Tibial nerve (tissue), 4 donors: ENCODE measurements at places on chromosomes 12 and 14. TPM values are rescaled to one million over a fixed set of nuclear protein-coding genes. Genes with fewer than 3 reads are reported as not detected.

GRCh38 chr14:92929689-92930608 is 7.0 kb downstream of the CHGA start:
- H3K36me3 ChIP-seq: peaks cover 7% of the 10 kb centered on the region
- H3K4me3 ChIP-seq: no peak overlapping the region
- no peak overlapping the region for H3K27ac ChIP-seq
- no peaks in the 10 kb centered on the region for H3K4me1 ChIP-seq
- H3K27me3 ChIP-seq: no peaks in the 10 kb centered on the region
- no peak for DNase-seq

- H3K36me3 ChIP-seq: no peaks in the 10 kb centered on the region
- H3K27ac ChIP-seq: no peak overlapping the region
- H3K4me1 ChIP-seq: no peaks in the 10 kb centered on the region
- H3K27me3 ChIP-seq: no peaks in the 10 kb centered on the region
- H3K4me3 ChIP-seq: no peak overlapping the region
Observed at GRCh38 chr14:87998482-87998881, 5.5 kb upstream of the GALC start.

DNA sequence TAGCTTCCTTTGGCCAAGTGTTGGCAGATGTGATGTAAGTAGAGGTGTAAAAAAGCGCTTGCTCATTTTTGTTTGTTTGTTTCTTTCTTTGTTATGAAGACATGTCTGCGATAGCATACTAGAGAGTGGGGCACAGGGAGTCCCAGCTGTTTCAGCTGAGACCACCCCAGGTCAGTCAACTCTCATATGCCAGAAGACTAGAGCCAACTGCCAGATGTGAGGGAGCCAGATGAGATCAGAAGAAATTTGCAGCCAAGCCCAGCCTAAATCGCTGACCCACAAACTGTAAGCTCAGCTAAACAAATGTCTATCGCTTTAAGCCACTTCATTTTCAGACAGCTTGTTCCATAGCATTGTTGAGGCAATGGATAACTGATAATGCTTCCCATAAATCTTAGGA is 397.1 kb downstream of the APAF1 start:
- H3K27ac ChIP-seq: no peak overlapping the region
- no peak for DNase-seq
- no peaks in the 10 kb centered on the region for H3K27me3 ChIP-seq
- H3K4me3 ChIP-seq: no peak overlapping the region
- no peaks in the 10 kb centered on the region for H3K4me1 ChIP-seq

GRCh38 chr14:71733210-71733883 is 198.9 kb upstream of the RGS6 start:
- H3K36me3 ChIP-seq: peaks cover 8% of the 10 kb centered on the region
- H3K4me1 ChIP-seq: no peaks in the 10 kb centered on the region
- H3K27ac ChIP-seq: no peak overlapping the region
- H3K4me3 ChIP-seq: no peak overlapping the region
- H3K27me3 ChIP-seq: no peaks in the 10 kb centered on the region
- DNase-seq: no peak

- H3K4me1 ChIP-seq: no peaks in the 10 kb centered on the region
- H3K4me3 ChIP-seq: no peak overlapping the region
- H3K27me3 ChIP-seq: no peaks in the 10 kb centered on the region
- H3K27ac ChIP-seq: no peak overlapping the region
- H3K36me3 ChIP-seq: no peaks in the 10 kb centered on the region
Observed at GRCh38 chr14:100691395-100692056, 35.2 kb upstream of the DLK1 start.

GRCh38 chr14:31949709-31950108 is 127.4 kb upstream of the ARHGAP5 start:
- no peaks in the 10 kb centered on the region for H3K27me3 ChIP-seq
- no peak overlapping the region for H3K27ac ChIP-seq
- H3K4me1 ChIP-seq: peaks cover 10% of the 10 kb centered on the region
- DNase-seq: no peak

GRCh38 chr12:58299371-58299770 is 358.0 kb downstream of the ATP23 start:
- no peak overlapping the region for H3K27ac ChIP-seq
- DNase-seq: no peak
- H3K27me3 ChIP-seq: no peaks in the 10 kb centered on the region
- no peaks in the 10 kb centered on the region for H3K4me1 ChIP-seq

GRCh38 chr12:4603421-4603820 is 41.4 kb downstream of the DYRK4 start:
- DNase-seq: no peak
- H3K4me1 ChIP-seq: peaks cover 6% of the 10 kb centered on the region
- H3K27me3 ChIP-seq: no peaks in the 10 kb centered on the region
- no peak overlapping the region for H3K27ac ChIP-seq
- peaks cover 10% of the 10 kb centered on the region for H3K36me3 ChIP-seq

DNA sequence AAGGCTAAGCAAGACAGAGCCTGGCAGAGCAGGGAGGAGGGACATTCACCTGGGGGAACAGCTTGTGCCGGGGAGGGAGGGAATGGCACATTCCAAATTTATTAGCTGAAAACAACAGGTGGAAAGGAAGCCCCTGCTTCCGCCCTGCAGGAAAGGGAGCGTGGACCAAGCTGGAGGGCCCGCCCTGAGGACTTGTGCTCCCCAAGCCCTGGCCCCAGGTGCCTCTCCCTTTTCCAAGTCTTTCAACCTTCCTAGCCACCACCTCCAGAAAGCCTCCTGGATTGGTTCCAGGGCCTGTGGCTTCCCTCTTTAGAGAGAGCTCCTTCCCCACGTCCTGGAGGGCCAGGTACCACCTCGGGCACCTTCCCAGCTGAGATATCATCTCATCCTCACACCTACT is 2.7 kb downstream of the DEGS2 start:
- no peaks in the 10 kb centered on the region for H3K4me1 ChIP-seq
- no peaks in the 10 kb centered on the region for H3K27me3 ChIP-seq
- H3K27ac ChIP-seq: no peak overlapping the region
- no peaks in the 10 kb centered on the region for H3K36me3 ChIP-seq
- no peak overlapping the region for H3K4me3 ChIP-seq

GRCh38 chr14:29853272-29853671 is 74.4 kb downstream of the PRKD1 start:
- H3K27me3 ChIP-seq: no peaks in the 10 kb centered on the region
- no peak overlapping the region for H3K27ac ChIP-seq
- no peak for DNase-seq

DNA sequence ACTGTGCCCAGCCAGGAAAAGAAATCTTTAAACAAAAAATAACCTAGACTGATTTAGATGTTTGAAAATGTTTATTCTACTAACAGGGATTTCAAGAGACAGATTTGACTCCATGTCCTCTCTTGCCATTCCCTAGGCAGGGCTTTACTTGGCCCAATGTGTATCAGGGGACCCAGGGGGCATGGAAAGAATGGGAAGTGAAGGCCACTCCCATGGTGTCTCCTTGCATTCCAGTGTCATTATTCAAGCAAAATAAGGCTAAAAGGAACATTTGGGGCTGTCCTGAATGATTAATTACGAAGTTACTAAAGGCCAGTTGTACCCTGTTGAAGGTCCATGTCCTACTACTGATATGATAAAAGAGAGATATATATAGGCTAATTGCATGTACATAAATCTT is 151.9 kb upstream of the ATF7IP start:
- H3K27me3 ChIP-seq: no peaks in the 10 kb centered on the region
- DNase-seq: no peak
- no peaks in the 10 kb centered on the region for H3K4me1 ChIP-seq

- H3K4me1 ChIP-seq: no peaks in the 10 kb centered on the region
- no peak overlapping the region for H3K4me3 ChIP-seq
- H3K36me3 ChIP-seq: no peaks in the 10 kb centered on the region
- DNase-seq: no peak
- no peaks in the 10 kb centered on the region for H3K27me3 ChIP-seq
Observed at GRCh38 chr12:3178671-3179313, 101.6 kb downstream of the TSPAN9 start.

DNA sequence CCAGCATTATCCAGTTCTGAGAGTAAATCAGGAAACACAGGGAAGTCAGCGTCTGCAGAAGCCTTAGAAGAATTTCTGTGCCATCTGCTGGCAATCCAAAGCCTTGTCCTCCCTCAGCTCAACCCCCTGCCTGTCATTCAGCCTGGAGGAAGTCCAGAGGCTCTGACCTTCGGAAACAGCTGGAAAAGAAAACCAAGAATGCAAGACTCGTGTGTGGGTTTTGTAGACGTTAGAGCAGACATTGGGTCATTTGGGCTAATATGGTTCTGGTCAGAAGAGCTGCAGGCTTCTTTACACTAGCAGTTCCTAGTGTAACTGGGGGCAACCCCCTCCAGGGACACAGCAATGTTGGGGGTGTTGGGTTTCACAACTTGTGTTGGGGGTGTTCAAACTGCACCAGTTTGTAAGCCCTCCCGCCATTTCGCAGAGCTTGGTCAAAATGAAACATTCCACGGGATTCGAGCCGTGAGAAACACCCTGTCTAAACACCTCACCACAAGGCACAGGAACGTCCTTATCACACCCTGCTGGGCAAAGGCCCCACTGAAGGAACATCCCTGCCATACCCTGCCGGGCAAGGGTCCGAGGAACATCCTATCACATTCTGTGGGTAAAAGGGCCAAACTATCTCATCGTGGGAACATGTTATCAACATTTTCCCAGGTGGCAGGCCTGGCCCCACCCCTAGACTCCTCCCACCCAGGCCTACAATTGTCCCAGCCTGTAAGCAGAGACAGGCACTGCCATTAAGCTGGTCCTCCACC is 21.0 kb upstream of the SERPINA4 start:
- H3K36me3 ChIP-seq: no peaks in the 10 kb centered on the region
- no peaks in the 10 kb centered on the region for H3K27me3 ChIP-seq
- DNase-seq: no peak

The TPH2 gene
- not detected for total RNA-seq

The TEAD4 gene
- total RNA-seq: 17.2 TPM

The MYH6 gene
- total RNA-seq: not detected

The GARIN6 gene
- not detected for total RNA-seq

The OR11G2 gene
- total RNA-seq: not detected

The FGD4 gene
- total RNA-seq: 89.2 TPM
